ENCODE measurements at places on chromosomes 6 and 20. TPM values are rescaled to one million over a fixed set of nuclear protein-coding genes. Genes with fewer than 3 reads are reported as not detected.

OR2J3 gene
- total RNA-seq: 0.30 TPM

WFDC10B gene
- 0.42 TPM for total RNA-seq

RCAN2 gene
- 3.9 TPM for total RNA-seq

GSTA5 gene
- total RNA-seq: not detected

FBXO9 gene
- 48.1 TPM for total RNA-seq

PRPF6 gene
- 79.4 TPM for total RNA-seq

LY6G6C gene
- 0.21 TPM for total RNA-seq

SYTL3 gene
- total RNA-seq: 0.27 TPM

MAK gene
- total RNA-seq: 0.21 TPM

CUTA gene
- 243 TPM for total RNA-seq

SLC35D3 gene
- total RNA-seq: 0.37 TPM

DNA sequence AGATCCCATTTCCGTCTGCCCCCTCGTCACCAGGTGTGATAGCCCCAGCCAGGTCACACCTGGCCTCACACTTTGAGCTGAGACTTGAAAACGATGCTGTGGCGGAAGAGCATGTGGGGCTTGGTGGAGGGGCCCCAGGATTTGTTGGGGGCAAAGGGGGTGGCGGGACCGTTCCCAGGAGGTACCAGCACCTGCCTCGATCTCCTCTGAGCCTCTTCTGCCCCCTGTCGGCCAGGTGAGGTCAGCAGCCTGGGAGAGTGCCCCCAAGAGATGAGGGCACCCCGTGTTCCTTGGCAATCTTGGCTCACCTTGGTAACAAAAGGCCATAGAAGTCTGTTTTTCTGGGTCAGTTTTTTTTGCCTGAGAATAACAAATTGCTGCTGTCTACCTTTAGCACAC, 25.4 kb downstream of the SPATA2 start:
- peak; percentile 82 for DNase-seq

GRCh38 chr6:139742671-139743070, 368.2 kb upstream of the CITED2 start:
- DNase-seq: no peak

DNA sequence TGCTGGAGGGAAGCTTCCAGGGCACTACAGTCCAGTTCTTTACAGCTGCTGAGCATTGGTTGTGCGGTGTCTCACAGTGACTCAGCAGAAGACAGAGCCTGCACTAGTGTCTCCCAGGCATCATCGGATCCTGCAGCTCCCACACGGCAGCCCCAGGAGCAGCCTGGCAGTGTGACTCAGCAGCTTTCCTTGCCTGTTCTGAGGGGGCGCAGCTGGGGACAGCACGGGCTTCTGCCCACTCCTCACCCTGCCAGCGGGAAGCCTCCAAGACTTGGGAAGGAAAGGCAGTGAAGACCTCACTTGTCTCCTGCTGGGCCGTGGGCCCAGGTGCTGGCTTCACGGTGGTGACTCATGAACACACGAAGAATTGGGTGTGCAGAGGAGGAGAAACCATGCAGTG, 165.4 kb downstream of the SYNDIG1 start:
- no peak for DNase-seq

- DNase-seq: no peak
These were observed 26.3 kb downstream of the FAM50B start for GRCh38 chr6:3875486-3875885.

DNA sequence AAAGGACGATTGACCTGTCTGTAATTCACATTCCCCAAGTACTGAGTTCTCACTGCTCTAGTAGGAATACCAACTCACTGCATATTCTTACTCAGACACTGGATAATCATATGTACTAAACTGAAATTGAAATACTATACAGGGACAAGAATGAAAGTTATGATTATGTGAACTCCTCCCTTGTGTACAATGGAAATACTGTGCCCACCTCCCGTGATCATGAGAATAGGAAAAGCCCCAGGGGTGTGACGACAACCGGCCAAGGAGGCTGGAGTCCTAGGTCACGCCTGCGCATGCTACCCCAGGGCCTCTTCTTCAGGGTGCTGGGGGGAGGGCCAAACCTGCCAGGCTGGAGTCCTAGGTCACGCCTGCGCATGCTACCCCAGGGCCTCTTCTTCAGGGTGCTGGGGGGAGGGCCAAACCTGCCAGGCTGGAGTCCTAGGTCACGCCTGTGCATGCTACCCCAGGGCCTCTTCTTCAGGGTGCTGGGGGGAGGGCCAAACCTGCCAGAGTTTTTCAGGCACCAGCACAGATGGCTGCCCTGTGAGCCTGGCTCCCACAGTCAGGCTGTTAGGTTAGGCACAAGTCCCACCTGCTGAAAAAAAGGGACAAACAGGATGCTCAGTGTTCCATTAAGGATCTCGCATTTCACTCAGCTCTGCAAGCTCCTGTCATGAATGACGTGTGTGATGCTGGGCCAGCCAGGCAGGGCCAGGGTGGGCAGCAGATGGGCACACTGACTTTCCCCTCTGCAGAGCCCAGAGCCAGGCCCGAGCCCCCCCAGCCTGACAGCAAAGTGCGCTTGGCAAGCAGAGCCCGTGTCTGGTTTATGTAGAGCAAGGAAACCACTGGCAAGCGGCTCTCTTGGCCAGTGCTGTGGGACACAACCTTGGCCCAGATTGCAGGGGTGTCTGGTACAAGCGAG, 107.7 kb downstream of the FOXF2 start:
- no peak for DNase-seq

DNA sequence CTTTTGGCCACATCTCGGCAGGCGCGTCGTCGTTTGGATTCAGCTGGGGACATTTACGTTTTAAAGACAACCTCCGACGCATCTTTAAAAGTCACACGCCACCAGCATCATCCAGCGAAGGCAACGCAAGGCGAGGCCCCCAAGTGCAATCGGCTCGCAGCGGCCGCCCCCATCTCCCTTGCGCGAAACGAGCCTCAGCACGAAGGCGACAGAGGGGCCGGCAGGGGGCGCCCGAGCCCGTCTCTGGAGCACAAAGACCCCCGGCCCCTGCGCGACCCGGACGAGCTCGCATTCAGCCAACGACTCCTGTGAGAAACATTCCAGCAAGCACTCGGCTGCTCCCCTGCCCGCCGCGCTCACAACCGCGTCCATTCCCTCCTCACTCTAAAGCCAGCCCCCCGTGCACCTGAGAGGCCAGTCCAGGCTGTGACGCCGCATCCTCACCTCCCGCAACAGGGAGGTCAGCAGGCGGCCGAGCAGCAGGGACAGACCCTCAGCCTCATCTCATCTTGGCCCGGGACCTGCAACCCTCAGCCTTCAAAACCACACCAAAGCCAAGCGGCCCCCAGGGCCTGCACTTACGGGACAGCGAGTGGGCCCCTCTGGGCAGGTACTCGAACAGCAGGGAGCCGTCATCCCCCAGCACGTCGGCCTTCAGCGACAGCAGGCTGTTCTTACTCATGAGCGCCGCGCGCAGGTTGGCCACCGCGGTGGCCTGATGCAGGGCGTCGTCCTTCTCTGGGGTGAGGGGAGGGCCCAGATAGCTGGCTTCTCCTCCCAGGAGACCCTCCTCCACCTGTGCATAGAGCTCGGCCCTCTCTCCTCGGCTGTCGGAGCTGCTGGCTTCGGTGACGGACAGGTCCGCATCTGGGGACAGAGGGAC, 35.8 kb downstream of the SLC2A4RG start:
- DNase-seq: peak; percentile 91

DNA sequence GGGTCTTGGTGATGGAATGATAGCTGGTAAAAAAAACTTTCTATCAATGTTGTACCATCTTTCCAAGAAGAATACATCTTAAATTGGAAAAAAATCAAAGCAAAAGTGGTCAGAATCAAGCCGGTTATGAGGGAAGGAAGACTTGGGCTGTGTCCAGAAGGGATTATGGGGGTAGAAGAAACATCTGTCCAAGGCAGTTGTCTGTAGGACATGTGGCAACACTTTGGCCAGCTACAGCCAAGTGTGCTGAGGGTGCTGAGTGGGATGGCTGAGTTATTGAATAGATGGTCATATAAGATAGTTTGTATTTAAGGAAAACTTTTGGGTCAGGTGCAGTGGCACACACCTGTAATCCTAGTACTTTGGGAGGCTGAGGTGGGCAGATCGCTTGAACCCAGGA, 38.4 kb downstream of the INSM1 start:
- DNase-seq: no peak

DNA sequence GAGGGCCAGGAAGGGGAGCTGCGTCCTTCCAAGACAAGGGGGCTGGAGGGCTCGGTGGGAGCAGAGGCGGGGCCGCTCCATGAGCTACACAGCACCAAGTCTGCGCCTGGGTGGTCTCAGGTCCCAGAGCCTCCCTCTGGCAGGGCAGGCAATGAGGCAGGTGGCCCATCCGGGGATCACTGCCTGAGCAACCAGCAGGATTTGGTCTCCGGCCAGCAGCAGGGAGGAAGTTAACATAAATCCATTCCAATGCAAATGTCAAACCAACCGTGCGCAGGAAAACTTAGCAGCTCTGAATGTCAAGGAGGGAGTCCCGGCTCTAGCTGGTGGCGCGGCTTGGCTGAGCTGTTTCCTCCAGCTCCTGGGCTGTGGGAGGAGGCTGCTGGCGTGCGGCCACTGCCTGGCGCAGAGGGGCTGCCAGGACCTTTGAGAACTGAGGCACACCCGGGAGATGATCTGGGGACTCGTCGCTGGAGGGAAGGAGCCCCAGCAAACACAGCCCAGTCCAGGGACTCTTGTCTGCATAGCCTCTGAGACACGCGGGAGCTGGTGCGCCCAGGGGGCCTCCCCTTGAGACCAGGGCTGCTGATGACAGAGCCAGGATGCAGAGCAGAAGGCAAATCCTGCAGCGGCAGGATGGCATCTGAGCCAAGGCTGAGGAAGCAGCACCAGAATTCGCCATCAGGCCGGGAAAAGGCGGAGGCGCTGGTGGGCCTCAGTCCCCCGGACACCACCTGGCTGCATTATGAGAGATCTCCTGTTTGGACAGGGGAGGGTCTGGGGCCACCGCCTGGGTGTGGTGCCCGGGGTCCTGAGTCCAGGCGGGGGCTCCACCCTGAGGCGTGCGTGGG, 33.1 kb upstream of the CHRNA4 start:
- peak; percentile 67 for DNase-seq

- DNase-seq: no peak
These were observed 185.3 kb downstream of the OGFRL1 start for GRCh38 chr6:71473926-71474325.

GRCh38 chr20:22699396-22699795, 115.0 kb upstream of the FOXA2 start:
- no peak for DNase-seq

GRCh38 chr6:24307881-24308280, 50.0 kb downstream of the DCDC2 start:
- DNase-seq: no peak

DNA sequence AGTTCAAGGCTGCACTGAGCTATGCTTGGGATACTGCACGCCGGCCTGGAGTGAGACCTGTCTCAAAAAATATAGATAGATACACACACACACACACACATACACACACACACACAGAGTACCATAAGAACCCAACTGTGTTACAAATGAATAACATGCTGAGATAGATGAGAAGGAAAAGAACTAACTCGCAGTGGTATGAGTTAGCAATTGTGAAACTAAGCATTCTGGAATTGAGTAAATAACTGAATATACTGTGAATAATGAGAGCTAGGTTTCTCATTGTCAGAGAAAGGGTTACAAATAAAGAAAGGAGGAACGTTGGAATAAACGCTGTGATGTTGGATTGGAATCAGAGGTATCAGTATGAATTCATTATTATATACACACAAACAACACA, 14.6 kb upstream of the FAXC start:
- DNase-seq: no peak

DNA sequence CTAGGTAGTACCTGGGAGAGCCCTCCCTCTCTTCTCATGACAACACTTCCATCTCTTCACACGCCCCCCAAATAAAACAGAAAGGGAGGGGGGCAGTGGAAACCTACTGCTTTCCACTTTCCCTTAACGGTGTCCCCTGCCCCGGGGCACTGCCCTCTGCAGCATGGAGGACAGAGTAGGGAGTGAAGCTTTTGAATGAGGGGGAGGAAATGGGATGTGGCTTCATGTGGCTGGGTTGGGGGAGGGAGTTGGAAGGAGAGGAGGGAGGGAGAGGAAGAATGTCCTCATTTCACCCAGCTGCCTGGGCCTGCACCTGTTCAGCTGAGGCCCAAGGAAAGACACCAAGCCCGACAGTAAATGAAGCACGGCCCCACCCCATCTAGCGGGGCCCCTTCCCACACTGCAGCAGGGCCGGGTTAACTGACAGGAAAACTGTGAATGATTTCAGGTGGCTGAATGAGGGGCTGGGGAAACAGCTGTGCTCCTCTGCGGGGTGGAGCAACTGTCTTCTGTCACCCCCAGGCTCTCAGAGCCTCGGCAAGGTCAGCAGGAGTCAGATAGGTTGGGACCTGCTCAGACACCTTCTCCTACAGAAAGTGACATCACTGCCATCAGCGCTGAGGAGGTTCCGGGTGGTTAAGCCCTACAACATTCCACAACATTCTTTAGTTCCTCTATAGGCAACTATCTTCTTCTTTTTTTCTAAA, 40.0 kb upstream of the TAF8 start:
- DNase-seq: peak; percentile 43

DNA sequence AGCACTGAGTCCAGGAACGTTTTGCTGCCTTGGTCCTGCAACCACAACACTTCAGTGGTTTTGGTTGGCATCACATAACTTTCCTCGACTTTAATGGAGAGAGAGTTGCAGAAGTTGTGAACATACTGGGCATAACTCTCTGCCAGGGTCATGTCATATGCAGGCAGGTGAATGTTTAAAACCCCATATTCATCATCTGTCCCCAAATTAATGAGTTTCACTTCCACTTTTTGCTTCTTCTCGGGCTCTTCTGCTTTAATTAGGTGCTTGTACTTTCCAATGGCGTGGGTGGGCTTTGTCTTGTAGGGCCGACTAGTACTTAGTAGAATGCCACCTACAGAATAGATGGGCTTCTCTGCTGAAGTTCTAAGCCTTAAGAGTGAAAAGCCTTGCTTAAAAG, 45.2 kb upstream of the TFAP2A start:
- no peak for DNase-seq

- DNase-seq: no peak
These were observed 272.6 kb upstream of the CITED2 start for GRCh38 chr6:139647016-139647415.

GRCh38 chr20:56392881-56393482, 537 bp downstream of the CSTF1 start:
- no peak for DNase-seq

- DNase-seq: no peak
These were observed 164.0 kb downstream of the GMDS start for GRCh38 chr6:2081155-2082138.

DNA sequence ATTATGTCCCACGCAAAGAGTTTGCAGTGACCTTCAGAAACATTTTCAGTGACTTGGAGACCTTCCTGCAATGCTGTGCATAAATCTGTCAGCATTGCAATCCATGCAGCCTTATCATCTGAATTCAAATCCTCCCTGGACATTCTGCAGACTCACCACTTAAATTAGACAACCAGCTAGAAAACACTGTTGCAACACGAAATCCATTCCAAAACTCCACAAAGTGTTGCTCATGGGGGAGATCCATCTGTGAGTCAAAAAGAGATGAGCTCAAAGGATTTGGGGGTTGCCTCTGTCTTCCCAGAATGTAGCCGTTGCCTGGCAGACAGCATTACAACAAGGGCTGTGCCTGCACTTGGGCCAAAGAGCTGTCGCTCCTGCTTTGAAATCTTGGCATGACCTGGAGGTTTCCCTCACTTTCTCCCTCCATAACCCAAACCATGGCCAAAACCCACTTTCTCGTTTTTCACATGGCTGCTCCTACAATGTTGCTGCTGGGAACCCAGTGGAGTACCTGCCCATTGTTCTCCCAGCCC, 163.5 kb upstream of the CDYL start:
- DNase-seq: no peak

Data from WTC11 (cell line).